ENCODE measurements at places on chromosomes 11 and 22. TPM values are rescaled to one million over a fixed set of nuclear protein-coding genes. Genes with fewer than 3 reads are reported as not detected.

MRE11 gene
- total RNA-seq = 26.3 TPM

NXPE4 gene
- total RNA-seq = not detected

POU2AF1 gene
- total RNA-seq = 0.40 TPM

TSGA10IP gene
- total RNA-seq = not detected

RTL10 gene
- 14.8 TPM for total RNA-seq

SSTR3 gene
- total RNA-seq = 2.0 TPM

SCGB1C1 gene
- not detected for total RNA-seq

ZNF214 gene
- total RNA-seq = 11.5 TPM

LYVE1 gene
- 56.5 TPM for total RNA-seq

CLCF1 gene
- 0.50 TPM for total RNA-seq

RAB3IL1 gene
- total RNA-seq = 12.8 TPM

C11orf91 gene
- total RNA-seq = not detected

RFPL2 gene
- 0.33 TPM for total RNA-seq

Measured in spinal cord (tissue), 10 donors.